ENCODE measurements at places on chromosomes 1 and 21.

GRCh38 chr1:82565146-82565545 lies 764.4 kb downstream of the ADGRL2 start:
- no peak for DNase-seq

- DNase-seq = no peak
Observed at GRCh38 chr1:30599721-30600120, 123.7 kb downstream of the MATN1 start.

GRCh38 chr1:117174851-117175250 lies 35.9 kb downstream of the VTCN1 start:
- DNase-seq = no peak

GRCh38 chr1:14613926-14614325 lies 15.4 kb downstream of the KAZN start:
- no peak for DNase-seq

GRCh38 chr1:159935719-159936272 lies 9.6 kb downstream of the IGSF9 start:
- DNase-seq = no peak

DNA sequence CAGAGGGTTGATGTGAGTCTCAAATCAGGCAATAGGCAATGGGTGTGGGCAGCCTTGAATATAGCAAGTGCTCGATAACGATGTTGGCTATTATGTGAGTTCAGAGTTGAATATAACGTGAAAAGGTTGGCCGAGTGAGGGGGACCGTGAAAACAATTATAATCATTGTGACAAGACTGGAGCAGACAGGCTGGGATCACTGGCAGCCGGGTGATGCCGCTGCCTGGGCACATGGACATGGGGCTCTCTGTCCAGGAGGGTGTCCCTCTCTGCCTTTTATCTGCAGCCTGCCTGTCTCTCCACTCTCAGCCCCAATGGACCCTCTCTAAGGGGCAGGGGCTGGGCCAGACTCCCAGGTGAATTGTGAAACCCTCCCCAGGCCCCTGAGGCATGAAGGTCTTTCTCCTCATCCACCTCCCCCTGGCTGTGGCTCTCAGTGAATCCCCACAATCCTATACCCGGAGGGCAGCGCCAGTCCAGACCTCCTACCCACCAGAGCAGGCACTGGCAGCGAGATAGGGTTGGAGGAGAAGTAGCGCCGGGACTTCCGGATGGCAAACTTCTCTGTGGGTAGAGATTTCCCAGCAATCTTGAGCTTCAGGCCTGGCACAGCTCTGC lies 36.4 kb downstream of the TTC39A start:
- no peak for DNase-seq

GRCh38 chr1:151165281-151165737 lies 393 bp downstream of the LYSMD1 start:
- DNase-seq = peak; percentile 26

DNA sequence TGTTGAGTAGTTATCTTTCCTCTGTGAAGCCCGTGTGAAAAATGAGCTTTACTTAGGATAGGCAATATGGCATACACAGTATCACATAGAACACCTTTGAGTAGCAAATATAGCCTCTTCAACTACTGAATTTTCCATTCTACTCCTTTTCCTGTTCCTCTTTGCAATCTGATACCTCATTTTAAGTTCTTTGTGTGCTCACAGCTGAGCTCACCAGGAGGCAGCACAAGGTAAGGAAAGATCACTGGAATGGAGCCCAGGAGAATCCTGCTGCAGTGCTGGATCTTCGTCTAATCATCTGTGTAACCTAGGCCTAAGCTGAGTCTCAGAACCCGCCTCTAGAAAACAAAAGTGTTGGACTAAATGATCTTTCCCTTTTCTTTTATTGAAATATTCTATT lies 171.0 kb downstream of the LRRC40 start:
- no peak for DNase-seq

- no peak for DNase-seq
Observed at GRCh38 chr1:5948681-5949005, 43.6 kb downstream of the NPHP4 start.

DNA sequence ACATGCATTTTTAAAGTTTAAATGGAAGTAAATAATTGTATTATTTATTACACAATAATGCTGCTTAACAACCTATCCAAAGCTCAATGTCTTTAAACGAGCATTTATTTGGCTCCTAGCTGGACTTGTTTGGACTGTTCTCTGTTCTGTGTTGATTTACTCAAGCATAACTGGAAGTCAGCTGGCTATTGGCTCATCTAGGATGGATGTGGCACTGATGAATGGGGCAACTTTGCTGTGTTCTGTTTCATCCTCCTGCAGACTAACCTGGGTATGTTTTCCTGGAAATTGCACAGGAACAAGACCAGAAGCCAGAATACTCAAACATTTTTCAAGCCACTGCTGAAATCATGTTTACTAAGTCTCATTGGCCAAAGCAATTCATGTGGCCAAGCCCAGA lies 70.8 kb upstream of the HSD17B7 start:
- DNase-seq = no peak

DNA sequence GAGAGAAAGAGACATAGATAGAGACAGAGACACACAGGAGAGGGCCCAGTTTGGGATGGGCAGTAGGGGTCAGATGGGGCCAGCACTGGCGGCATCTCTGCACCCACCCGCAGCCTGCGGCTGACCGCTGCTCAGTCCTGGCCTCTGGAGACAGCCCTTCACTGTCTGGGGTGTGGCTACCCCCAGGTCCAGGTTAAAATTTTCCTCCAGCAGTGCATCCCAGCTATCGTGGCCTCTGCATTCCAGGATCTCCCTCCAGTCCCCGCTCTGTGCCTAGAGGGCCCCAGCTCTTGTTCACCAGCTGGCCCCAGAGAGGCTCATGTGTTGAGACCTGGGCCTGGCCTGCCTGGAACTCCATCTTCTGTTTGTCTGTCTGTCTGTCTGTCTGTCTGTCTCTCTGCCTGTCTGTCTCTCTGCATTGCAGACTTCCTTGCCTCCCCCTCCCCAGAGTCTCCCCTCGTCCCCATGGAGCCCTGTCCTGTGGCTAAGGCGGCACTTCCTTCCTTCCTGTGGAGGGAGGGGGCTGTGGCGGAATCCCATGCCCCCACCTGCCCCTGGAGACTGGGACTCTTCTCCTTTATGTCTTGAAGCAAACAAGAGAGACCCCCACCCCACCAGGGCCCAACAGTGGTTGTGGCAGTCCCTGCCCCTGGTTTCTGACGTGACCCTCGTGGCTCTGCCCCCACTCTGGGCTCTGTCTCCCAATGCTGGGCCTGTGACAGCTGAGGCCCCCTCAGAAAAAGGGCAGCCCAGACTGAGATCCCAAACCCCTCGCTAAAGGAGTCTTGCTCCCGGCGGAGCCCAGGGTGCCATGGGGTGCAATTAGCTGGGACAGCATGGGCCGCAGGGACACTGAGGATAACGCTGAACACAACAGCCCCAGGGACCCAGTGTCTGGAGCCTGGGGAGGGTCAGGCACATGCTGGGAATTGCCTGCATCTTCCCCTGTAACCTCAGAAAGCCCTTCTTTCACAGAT lies 241.8 kb downstream of the NPHP4 start:
- DNase-seq = no peak

DNA sequence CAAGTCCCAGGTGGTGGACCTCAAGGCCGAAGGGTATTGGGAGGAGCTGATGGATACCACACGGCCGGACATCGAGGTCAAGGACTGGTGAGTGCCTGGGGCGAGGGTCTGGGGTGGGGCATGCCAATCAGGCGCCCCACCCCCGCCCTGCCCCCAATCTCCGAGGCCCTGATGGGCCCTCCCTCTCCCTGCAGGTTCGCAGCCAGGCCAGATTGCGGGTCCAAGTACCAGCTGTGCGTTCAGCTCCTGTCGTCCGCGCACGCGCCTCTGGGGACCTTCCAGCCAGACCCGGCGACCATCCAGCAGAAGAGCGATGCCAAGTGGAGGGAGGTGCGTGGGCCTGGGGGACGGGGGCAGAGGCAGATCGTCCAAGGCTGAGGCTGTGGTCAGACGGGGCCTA lies 3.9 kb downstream of the FBXO44 start:
- DNase-seq = no peak

DNA sequence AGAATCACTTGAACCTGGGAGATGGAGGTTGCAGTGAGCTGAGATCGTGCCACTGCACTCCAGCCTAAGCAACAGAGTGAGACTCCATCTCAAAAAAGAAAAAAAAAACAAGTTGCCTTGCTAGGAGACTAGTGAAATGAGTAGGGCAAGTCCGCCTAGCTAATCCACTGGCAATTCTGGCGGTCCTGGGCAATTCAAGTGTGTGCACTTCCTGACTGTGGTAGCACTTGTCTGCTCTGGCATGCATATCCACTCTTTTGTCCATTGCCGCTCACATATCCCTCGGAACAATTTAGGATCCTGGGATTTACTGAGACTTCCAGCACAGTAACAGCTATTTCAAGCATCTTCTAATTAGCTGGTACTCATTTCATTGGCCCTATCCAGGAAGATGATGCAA lies 426.3 kb upstream of the ADGRL2 start:
- DNase-seq = no peak
